ENCODE measurements at places on chromosomes 3 and 15.

DNA sequence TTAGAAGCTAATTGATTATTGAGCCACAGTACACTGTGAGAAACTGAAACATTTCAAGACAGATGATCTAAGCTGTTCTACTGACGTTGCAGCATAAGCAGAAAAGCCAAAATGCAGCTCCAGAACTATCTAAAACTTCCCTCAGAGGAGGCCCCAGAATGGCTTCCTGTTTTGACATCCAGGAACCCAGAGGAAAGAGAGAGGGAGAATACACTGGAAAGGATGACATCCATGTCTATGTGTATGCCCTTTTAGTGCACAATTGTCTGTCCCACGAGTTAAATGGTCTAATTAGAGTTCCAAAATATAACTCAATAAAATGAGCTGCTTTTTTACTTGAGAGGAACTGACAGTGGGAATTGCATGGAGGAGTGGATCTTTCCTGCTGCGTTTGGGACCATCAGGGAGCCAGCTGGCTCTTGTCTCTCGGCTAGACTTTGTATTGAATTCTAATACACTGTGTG is 688.1 kb downstream of the ZNF385D start:
- no peak for DNase-seq

- DNase-seq: no peak
These were observed 11.0 kb downstream of the CHRNA7 start for GRCh38 chr15:32041294-32041693.

DNA sequence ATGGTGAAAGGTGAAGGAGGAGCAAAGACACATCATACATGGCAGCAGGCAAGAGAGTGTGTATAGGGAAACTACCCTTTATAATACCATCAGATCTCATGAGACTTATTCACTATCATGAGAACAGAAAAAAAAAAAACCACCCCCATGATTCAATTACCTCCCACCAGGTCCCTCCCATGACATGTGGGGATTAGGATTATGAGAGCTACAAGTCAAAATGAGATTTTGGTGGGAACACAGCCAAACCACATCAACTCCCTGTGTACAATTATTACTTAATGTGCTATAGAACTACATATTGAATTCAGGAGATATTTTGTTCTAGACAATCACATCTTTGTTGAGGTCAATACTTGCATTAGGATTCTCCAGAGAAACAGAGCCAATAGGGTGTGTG is 313.4 kb downstream of the CNTN6 start:
- DNase-seq: no peak

DNA sequence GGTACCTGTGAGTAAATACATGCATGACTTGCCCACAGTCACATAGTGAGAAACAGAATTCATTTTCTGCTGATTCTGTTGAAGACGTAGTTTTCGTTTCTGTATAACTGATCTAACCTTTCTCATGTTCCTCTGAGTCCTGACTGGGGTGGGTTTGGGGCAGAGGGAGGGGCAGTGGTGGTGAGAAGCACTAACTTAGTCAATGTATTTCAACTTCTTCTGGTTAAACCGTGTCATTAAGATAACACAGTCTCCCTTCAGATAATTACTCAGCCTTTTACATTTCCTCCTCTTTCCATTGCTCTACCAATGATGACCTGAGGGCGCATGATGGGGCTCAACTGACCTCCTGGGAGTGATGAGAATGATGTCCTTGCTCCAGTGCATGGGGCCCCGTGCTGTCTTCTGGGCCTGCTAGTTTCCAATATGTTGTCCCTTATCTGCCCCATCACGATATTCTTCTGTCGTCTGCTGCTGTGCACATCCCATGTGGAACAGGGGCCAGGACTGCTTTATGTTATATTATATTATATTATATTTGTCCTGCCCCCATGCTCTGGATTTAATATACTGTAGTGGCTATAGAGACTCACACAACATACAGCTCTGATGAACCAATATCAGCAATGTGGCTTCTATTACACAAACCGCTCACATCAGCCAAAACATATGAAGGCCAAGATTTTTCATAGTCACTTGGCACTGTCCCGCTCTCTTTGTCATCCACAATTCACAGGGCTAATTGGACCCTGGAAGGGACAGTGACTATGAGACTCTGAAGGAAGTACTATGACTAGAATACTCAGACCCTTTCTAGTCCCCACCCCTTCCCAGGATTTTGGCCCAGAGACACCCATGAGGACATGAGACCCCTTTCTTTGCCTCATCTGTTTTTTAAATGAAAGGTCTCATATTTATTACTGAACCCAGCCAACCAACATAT is 407.1 kb upstream of the MCTP2 start:
- DNase-seq: no peak

DNA sequence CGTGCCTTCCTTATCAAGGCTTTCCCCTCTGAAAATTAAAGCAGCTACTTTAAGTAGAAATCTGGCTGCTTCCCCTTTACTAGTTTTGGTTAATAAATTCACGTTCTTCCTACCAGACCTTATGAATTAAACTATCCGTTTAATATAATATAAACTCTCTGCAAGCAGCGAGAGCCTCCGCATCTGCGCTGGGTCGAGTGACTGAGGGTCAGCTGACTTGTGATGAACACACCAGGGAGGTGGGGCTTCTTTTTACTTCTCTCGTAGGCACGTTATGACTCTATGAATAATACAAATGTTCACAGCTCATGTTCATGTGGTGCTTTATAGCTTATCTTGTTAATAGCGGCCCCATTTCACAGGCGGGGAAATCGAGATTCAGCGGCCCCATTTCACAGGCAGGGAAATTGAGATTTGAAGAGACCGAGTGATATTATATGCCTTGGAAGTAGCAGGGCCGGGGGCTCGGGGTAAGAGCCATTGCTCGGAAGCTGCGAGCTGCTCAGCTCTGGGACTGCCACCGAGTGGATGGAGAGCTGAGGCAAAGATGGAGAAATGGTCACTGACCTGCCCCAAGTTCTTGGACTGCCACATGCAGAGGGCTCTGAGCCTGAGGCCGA is 8.3 kb downstream of the MUC4 start:
- no peak for DNase-seq

- no peak for DNase-seq
These were observed 185.2 kb upstream of the RGMA start for GRCh38 chr15:93274257-93274656.

DNA sequence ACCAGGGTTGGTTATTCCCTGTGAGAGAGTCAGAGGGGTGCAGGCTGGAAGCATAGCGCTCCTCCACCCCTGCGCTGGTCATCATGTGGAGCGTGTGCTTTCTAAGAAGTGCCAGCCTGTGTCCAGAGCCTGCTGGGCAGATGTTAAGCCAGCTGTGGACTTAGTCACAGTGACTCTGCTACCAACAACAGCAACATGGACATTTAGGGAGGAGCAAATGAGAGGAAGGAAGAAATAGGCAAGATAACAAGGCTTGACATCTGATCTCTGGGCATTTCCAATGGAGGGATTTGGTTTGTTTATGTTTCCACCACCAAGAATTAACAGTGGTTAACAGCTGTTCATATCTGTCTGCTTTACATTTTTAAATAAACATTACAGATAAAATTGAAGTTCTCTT is 36.4 kb upstream of the MYZAP start:
- DNase-seq: no peak

GRCh38 chr15:45351227-45351626 is 27.1 kb downstream of the GATM start:
- DNase-seq: no peak

DNA sequence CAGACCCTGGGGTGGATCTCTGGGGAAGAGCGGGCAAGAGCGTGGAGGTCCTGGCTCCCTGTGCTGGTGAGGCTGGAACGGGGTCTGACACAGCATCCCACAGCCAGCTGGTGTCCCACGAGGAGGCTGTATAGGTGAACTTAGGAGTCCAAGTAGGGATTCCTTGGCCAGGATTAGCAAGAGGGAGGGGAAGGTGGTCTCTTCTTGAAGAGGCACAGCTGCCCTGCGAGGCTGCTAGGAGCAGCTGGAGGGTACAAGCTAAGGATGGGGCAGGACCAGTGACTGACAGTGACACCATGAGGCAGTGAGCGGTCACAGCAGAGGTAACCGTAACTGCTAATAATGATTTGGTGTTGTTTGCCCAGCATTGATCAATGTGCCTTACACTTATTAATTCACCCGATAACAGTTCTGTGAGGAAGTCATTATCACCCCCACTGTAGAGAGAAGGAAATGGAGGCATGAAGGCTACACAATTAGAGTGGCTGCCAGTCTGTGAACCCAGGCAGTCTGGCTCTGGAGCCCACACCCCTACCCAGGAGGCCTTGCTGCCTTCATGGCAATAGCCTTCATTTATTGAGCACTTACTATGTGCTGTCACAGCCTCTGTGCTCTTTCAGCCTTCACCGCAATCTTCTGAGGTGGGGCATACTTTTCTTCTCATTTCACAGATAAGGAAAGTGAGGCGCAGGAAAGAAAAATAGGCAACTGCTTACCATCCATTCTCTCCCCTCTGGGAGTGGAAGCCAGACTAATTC is 59.4 kb downstream of the TMEM44 start:
- peak; percentile 74 for DNase-seq

DNA sequence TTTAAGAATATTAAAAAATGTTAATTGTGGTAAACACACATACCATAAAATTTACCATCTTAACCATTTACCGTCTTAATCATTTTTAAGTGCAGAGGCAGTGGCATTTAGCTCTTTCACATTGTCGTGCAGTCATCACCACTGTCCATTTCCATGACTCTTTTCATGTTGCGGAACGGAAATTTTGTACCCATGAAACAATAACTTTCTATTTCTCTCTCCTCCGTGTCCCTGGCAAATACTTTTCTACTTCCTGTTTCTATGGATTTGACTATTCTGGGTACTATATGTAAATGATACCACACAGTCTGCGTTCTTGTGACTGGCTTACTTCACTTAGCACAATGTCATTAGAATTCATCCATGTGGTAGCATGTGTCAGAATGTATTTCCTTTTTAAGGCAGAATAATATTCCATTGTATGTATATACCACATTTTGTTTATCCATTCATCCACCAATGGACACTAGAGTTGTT is 27.9 kb downstream of the AKAP13 start:
- DNase-seq: no peak

DNA sequence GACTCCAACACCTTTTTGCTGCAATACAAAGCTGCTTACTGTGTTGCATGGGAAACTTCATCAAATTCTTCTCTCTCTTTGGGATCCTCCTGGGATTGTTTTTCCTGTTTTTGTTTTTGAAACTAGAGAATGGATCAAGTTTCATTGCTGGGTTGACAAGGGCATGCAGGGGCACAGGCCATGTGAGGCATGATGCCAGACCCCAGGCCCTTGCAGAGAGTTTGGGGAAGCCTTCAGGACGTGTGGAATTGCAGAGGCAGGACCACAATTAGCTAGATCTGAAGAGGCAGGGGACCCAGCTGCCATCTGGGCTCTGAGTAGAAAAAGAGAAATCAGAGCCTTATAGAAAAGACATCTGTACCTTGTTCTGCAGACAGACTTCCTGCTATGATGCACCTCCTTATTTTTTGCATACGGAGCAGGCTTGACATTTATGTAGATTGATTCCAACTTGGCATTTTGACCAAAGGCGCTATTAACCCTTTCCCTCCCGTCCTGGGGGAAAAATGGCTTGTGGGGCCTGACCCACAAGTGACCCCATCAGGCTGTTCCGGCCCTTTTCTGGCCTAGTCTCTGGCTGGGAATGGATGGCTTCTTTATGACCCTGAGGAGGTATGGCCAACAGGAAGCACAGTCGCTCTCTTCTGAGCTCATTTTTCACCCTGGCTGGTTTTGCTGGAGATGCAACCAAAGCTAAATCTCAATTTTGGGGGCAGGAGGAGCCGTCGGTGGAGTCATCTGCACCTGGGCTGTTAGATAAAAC is 44.3 kb upstream of the CHRNB4 start:
- DNase-seq: no peak

DNA sequence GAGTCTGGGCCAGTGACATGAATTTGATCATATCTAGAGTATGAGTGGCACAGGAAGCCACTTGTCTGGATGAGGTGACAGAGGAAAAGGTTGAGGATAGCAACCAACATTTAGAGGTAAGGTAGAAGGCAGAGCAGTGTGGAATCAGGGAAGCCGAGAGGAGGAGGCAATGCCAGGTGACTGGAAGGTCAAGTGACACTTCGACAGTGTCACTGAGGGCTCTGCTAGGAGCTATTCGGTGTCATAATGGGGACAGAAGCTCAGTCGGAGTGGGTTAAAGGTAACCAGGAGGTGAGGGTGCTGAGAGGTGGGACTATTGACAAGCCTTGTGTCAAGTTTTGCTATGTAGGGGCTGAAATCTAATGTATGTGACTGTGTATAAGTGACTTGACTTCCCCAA is 56.7 kb downstream of the IGF1R start:
- DNase-seq: no peak

- DNase-seq: no peak
These were observed 256.3 kb upstream of the CHRNA7 start for GRCh38 chr15:31774045-31774444.

GRCh38 chr3:134378384-134378783 is 4.1 kb upstream of the AMOTL2 start:
- DNase-seq: peak; percentile 46

DNA sequence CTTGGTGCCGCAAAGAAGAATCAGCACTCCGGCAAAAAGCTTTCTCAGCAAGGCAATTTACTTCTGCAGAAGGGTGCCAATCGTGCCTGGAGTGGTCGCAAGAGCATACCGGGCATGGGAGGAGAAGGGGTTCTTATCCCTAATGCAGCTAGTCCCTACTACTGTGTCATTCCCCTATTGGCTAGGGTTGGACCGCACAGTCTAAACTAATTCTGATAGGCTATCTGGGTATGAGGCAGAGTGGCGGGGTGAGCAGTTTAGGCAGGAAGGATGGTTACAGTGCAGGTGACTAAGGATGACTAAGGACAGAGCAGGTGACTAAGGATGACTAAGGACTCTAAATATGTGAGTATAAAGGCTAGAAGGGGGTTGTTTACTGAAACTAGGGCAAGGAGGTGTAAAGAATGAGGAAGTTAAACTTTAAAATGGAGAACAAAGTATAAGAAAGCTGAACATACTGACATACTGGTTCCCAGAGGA is 52.9 kb downstream of the PGBD4 start:
- DNase-seq: no peak

- DNase-seq: no peak
These were observed 6.4 kb upstream of the EXOG start for GRCh38 chr3:38489766-38490165.
